ENCODE measurements at places on chromosomes 3 and 15.

- DNase-seq = no peak
These were observed 155.9 kb upstream of the FEZF2 start for GRCh38 chr3:62529230-62529629.

GRCh38 chr3:132756108-132756650 lies 34.0 kb upstream of the NPHP3 start:
- DNase-seq = no peak

GRCh38 chr3:112124907-112125607 lies 8.0 kb downstream of the GCSAM start:
- no peak for DNase-seq

GRCh38 chr3:32751377-32751776 lies 66.4 kb downstream of the CNOT10 start:
- no peak for DNase-seq

- DNase-seq = peak; percentile 84
These were observed 10.8 kb upstream of the ANPEP start for GRCh38 chr15:89825271-89825940.

GRCh38 chr15:62474771-62475124 lies 309.7 kb upstream of the C2CD4B start:
- no peak for DNase-seq

DNA sequence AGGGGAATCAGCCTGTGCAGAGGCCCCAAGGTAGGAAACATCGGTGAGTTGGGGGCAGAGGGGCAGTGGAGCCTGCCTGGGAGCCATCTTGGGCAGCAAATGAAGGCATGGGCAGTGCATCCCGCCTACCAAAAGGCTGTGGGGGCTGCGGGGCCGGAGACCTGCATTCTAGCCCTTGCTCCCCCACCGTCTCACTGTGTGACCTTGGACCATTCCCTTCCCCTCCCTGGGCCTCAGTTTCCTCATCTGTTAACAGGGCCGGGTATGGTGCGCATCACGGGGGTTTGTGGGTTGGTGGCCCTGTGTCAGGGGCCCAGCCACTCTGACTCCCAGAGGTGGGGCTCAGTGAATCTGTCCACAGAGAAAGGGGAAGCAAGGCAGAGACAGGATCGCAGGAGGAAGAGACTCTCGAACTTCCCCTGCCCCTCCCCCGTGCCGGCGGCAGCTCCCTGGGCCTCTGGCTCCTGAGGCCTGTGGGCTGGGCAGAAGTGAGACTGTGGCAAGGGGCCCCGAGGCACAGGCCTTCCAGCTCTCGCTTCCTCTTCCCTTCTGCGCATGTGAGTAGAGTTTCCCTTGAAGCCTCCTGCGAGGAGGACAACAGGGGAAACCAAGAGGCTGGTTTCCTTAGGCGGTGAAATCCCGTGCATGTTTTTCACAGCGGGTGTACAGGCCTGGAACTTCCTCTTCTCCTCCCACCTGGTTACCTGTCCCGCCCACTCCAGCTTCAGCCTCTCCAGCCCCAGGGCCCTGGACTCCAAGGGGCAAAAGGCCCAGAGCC lies 42.9 kb downstream of the IDH2 start:
- DNase-seq = peak; percentile 97

- DNase-seq = no peak
These were observed 8.7 kb downstream of the ARHGAP31 start for GRCh38 chr3:119302697-119303551.

DNA sequence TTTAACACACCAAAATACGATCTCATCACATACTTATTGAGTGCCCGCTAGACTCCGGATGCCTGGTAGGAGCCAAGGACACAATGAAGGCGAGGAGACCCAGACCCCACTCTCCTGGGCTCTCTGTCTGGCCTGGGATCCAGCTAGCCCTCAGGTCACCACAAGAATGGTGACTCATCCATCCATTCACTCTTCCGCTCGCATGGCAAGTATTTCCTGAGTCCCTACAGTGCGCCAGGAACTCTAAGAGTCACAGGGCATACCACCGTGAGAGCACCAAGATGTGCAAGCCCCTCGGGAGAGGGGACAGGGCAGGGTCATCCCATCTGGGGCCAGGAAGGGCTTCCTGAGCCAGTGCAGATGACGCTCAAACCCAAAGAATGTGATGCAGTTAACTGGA lies 101.6 kb upstream of the PRR20G start:
- no peak for DNase-seq

DNA sequence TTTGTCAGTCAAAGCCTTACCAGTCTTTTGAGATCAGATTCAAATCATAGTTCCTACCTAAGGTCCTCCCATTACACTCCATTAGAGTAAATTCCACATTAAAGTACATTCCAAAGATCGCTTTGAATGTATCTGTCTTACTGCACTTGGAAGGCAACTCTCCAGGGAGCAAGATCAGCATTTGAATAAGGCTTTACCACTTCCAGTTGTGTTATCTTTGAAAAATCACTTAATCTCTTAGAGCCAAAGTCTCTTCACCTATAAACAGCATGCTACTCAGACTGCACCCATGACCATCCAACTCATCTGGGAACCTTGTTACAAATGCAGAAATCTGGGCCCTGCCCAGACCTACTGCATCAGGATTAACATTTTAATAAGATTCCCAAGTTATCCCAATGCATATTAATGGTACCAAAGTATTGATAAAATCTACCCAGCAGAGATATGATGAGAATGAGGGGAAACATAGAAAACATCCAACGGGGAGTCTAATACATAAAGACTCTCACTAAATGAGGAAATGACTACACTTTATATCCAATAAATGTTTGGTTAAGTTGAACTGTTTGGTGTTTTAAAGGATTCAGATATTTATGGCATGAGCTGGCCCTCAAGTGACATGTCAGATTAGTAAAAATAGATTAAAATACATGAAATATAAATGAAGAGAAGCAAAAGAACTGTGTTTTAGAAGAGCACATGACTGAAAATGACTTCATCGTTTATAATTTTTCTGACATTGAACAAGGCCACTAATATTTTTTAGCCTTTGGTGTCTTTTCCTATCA lies 75.9 kb downstream of the TNIK start:
- DNase-seq = no peak

DNA sequence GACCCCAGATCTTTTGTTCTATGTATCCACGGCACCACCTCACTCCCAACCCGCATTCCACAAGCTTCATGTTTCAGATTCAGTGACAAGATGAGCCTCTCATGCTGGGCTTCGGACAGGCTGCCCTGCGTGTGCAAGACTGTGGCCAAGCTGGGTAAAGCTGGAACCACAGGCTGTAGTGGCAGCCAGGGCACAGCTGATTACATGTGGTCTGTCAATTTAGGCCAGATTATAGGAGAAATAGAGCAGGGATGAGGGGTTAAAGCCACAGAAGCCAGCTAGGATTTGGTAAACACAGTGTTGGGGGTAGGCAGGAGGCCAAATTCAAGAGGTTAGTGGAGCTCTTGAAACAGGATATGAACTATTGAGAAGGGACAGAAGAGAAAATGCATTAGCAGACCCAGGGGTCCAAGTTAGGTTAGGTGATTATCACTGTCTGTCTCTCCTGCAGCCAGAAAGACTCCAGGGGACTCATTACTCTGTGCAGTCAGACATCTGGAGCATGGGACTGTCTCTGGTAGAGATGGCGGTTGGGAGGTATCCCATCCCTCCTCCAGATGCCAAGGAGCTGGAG lies 12.9 kb downstream of the SNAPC5 start:
- DNase-seq = no peak
